Ovary (tissue), 10 donors: ENCODE measurements at places on chromosomes 5 and 9. TPM values are rescaled to one million over a fixed set of nuclear protein-coding genes. Genes with fewer than 3 reads are reported as not detected.

Gene CCNI2
- 0.10 TPM for total RNA-seq

Gene CCDC152
- total RNA-seq = 5.5 TPM

Gene ANKRD31
- total RNA-seq = 0.36 TPM

Gene IFNK
- total RNA-seq = not detected

Gene CAVIN4
- 0.27 TPM for total RNA-seq

Gene SLC45A2
- total RNA-seq = not detected

Gene TMEM161B
- total RNA-seq = 21.5 TPM

Gene SLC6A3
- total RNA-seq = 0.62 TPM

Gene SLC1A1
- total RNA-seq = 1.3 TPM

Gene KIF20A
- total RNA-seq = not detected

Gene PFN3
- not detected for total RNA-seq

Gene WDR31
- 2.1 TPM for total RNA-seq

Gene ADGRD2
- not detected for total RNA-seq

Gene RORB
- 0.28 TPM for total RNA-seq

Gene PDLIM4
- total RNA-seq = 63.4 TPM

Gene GCNT4
- 1.9 TPM for total RNA-seq

Gene CARD9
- 3.5 TPM for total RNA-seq

Gene SYK
- 2.7 TPM for total RNA-seq

Gene FBXL17
- total RNA-seq = 20.4 TPM

Gene NMUR2
- 0.15 TPM for total RNA-seq

Gene HARS2
- 18.2 TPM for total RNA-seq

Gene CCIN
- total RNA-seq = not detected

Gene IL4
- not detected for total RNA-seq

Gene BNC2
- 197 TPM for total RNA-seq

Gene PPP6C
- 39.8 TPM for total RNA-seq

Gene LHX6
- total RNA-seq = 2.1 TPM

Gene GHR
- 7.2 TPM for total RNA-seq

Gene PCDHA1
- total RNA-seq = not detected
